ENCODE measurements at places on chromosomes 12 and 14.

DNA sequence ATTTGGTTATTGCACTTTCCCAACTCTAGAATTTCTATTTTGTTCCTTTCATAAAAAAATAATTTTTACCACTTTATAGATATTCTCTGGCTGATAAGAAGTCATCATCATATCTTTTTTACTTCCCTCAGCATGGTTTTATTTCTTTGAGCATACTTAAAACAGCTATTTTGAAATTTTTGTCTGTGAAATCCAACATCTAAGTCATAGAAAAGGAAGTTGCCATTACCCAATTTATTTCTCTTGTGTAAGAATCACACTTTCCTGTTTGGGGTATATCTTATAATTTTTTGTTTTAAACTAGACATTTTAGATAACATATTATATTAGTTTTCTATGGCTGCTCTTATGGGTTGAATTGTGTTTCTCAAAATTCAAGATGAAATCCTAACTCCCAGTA, 400.2 kb upstream of the OR4E1 start:
- no peak for DNase-seq

- DNase-seq = no peak
Observed at GRCh38 chr12:49936925-49937324, 13.6 kb upstream of the AQP2 start.

DNA sequence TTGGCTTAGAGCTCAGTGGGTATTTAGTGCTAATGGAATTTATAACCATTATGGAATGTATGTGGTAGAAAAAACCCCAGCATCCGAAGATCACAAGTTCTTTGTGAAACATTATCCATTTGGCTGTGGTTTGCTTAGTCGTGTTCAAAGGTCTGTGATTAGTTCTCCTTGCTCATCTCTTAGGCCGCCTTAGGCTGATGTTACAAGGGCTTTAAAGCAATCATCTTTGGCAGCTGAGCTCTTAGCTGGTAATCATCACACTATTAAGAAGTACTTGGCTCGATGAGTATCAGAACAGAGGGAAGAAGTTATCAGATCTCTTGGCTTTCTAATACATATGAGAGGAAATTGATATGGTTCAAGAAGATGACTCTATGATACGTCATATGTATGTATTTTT, 124.1 kb upstream of the E2F7 start:
- DNase-seq = no peak

DNA sequence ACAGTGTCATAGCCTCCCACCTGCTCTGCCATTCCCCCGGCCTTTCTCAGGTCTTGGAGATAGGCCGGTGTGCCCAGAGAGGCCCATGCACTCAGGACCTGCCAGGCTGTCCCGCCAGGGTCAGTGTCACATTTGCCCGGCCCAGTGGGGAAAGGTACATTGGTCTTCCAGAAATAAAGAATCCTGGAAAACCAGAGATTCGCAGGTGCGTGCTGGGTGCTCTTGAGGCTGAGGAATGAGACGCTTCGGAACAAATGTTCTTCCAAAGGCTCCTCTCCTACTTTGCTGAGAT, 205.8 kb upstream of the RTL1 start:
- DNase-seq = peak; percentile 8

DNA sequence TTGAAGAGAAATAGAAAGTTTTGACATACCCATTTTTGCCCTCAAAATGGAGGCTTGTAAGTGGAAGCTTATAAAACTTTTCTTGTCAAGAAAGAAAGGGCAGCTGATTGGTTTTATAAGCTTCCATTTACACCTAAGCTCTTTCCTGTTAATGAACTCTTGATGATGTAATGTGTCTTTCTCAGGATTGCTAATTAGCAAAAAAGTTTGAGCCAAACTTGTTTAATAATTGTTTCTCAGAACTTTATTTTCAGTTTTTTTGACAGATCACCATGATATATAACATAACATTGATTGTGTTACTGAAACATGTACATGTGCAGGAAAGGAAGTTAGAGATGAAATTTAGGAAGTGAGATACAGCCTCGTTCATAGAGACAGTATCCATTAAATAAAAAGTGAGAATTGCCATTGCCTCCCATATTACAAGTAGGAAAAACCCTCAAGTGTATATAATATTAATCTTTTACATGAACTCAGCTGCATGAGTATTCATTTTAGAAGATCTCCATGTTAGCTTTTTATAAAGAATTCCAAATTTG, 26.8 kb downstream of the RIC8B start:
- no peak for DNase-seq

- no peak for DNase-seq
Observed at GRCh38 chr14:65168840-65169239, 66.5 kb upstream of the MAX start.

DNA sequence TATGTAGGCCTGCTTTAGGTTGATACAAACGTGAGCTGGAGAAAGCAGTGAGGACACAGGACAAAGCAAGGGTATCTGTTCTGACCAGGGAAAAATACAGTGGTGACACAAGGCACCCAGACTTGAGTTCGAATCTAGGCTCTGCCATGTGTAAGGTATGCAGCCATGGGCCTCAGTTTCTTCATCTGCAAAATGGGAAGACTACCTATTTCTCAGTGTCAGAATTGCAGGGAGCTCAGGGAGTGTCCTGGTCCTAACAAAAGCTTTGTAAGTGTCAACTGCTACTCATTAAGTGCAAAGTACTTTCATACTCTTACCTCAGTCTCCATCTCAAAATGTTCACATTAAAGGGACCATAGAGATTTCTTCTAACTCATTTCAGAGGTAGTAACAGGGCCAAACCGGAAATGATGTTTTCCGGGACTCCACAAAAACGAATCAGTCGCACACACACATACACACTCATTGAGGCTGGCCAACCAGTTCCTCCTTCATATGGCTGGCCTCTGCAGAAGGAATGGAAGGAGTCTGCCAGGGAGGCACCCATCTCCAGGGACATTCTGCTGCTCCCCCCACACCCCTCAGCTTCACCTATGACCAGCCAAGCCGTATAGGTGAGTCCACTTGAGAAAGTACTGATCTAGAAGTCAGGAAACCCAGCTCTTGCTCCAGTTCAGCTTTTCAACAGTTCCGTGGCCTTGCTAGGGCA, 7.8 kb downstream of the CTDSP2 start:
- no peak for DNase-seq

DNA sequence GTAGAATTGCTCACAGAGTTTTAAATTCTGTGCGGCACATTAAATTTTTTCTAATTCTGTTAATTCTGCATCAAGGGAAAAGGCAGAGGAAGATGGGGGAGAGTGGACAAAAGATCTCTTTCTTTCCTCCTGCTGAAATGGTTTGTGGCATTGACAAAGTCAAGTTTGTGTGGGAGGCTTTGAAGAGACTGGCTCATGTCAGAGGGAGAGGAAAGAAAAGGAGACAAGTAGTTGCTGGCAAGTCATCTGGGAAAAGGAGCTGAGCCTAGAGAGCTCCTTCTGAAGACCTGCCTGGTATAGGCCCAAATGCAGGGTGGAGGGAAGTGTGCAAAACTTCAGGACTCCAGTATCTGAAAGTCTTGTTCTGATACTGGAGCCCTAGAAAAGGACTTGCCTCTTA, 36.3 kb downstream of the TTLL5 start:
- no peak for DNase-seq

DNA sequence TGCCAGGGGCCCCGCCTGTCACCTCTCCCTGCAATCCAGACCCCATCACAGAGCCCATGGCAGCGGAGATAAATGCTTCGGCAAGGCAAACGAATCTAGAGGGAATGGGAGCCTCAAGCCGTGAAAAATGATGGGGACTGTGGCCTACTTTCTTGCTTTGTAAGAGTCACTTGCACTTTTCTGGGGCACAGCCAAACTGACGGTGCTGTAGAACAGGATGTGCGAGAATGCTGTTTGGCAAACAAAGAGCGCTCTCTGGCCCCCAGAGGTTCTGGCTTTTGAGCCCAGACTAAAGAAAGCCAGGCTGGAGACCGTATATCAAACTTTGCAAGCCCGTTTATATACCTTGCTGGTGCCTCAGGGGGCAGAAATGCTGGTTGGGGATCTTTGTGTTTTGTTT, 108.7 kb downstream of the CACNA1C start:
- no peak for DNase-seq

- no peak for DNase-seq
Observed at GRCh38 chr12:31591380-31591901, 505 bp upstream of the DENND5B start.

DNA sequence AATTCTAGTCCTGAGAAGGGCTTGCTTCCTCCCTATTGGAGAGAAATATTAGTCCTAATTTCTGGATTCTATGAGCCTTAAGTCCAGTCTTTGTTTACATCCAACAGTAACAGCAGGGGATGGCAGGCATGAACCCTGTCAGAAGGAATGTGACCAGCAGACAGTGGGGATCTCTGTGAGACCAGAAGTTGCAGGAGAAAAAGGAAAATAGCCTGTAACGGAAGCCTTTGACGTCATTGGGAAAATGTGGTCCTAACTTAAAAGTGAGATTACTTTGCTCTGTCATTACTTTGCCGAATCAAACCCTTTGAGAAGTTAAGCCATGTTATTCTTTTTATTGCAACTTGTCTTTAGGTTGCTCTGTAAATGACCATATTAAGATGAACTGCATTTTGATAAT, 218.2 kb upstream of the PRICKLE1 start:
- DNase-seq = no peak

DNA sequence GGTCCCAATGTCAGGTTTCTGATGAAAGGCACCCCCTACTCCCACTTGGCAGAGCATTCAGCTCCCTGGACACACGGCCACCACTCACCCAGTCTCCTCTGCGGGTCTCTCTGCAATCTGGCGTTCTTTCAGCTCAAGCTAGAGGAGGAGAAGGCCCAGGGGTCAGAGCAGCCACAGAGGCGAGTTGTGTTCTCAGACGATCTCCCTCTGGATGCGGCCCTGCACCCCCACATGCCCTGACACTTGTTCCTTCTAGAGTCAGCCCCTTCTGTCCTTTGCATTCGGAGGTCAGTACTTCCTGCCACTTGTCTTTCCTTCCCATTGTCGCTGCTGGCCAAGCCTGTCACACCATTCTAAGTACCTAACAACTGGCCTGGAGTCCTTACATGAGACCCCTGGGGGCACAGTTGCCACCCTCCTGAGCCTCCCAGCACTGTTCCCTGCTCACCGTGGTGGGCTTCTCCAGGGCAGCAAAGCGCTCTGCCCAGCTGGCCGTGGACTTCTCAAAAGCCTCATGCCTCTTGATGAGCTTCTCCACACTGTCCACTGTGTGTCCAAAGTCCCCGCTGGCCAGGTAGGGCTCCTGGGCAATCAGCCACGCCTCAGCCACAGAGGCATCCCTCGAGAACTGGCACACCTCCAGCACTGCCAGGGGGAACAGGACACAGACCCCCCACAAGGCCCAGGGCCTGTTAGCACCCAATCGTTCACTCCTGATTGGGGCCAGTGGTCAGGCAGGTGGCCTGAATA, 63.2 kb downstream of the PLEKHG3 start:
- no peak for DNase-seq

DNA sequence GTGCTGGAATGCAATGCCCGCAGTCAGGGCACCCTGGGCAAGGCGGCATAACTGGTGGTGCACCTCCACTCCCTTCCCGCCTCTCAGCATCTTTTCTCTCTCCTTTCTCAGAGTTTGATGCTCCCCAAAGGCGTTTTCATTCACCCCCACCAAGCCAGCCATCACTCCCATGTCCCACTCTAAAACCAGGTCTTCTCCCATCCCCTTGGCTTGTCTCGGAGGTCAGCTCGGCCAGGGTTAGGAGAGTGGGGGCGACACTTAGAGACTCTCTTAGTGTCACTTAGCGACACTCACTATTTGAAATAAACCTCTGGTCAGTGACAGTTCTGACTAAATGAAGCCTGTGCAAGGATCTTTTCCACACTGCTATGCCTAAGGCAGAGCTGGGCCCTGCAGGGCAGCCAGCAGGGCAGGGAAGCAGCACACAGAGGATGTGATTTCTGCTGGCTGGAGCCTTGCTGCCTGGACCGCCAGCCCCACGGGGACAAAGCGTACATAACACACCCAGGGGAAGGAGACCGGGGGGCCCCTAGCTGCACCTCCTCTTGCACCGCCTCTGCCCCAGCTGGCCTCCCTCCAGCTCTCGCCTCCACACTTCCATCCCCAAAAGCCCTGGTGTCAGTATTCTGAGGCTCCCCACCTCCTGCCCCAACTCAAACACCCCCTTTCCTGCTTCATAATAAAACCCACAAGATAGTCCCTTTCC, 64.5 kb downstream of the VWF start:
- no peak for DNase-seq

- no peak for DNase-seq
Observed at GRCh38 chr12:122020795-122021192, 890 bp upstream of the BCL7A start.

DNA sequence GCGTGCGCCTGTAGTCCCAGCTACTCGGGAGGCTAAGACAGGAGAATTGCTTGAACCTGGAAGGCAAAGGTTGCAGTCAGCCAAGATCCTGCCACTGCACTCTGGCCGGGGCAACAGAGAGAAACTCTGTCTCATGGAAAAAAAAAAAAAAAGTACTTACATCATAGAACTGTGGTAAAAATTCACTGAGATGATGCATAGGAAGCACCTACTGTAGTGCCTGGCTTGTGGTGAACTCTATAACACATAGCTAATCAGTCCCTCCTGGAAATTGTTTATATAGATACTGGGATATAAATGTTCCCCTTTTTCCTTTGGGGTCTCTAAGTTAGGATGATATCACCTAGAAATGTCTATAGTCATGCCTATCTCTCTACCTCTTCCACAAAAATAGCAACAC, 89.7 kb upstream of the CPM start:
- DNase-seq = no peak

Measured in lower leg skin (tissue), 4 donors.